Hematopoietic multipotent progenitor cell treated with erythropoietin and hydrocortisone succinate and interleukin-3 and kit ligand, for 15 days (in vitro differentiated cells): ENCODE measurements at places on chromosomes 2 and 18.

DNA sequence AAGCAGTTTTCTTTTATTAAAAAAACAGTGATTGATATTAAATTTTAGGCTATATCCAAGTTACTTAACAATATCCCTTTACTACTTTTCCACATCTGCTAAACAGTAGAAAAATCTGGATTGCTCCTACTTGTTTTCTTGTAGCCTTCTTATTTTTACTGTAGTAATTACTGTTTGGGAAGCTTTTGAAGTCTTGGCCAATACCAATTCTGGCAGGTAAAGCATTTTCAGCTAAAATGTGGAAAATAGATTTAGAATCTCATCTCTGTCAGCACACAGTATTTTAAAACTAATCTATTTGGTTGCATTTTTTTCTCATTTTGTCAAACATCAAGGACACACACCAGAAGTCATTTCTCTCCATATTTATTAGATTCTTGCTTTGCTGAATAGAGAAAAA lies 1485.7 kb upstream of the PIK3C3 start:
- no peak for DNase-seq

- no peak for DNase-seq
Observed at GRCh38 chr2:212536817-212537725, 1.5 kb downstream of the ERBB4 start.

DNA sequence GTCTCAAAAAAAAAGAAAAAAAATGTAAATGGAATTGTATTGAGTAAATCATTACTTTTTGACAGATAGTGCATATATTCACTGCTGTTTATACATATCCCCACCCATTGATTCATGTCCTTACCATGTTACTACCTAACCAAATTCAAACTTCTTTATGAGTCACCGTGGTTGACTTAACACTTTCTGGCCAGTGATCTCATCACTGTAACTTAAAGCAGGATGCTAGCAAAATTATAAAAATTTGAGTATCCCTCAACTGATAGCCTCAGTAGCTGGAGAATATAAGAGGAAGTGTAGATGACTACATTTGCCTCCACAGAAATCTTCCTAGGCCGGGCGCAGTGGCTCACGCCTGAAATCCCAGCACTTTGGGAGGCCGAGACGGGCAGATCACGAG lies 13.4 kb downstream of the CNOT9 start:
- no peak for DNase-seq

GRCh38 chr18:59249199-59249774 lies 24.0 kb downstream of the RAX start:
- DNase-seq, result peak; percentile 8

DNA sequence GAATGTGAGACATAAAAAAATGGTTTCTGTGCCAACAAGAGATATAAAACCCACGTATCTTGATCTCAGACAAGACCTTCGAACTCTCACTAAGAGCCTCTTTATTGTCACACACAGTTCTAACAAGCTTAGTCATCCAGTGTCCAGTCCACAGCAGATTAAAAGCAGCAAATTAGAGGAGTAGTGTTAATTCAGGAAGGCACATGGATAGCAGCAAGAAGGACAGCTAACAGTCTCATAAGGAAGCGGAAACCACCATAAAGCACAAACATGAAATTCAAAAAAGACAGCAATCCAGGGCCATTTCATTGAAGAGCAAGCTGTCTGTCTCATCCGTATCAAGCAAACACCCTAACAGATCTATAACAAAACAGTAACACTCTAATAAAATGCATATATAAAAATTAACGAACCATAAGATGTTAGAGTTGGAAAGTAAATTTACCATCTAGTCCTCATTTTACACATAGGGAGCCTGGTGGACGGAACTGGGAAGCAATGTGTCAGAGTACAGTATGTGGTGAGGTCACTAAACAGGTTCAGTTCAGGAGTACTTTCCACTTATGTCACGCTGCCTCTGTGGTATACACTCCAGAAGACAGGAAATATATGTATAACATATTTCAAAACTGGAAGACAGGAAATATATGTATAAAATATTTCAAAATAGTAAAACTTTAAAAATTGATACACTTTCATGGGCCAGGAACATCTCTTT lies 18.3 kb downstream of the AAK1 start:
- DNase-seq, result no peak

DNA sequence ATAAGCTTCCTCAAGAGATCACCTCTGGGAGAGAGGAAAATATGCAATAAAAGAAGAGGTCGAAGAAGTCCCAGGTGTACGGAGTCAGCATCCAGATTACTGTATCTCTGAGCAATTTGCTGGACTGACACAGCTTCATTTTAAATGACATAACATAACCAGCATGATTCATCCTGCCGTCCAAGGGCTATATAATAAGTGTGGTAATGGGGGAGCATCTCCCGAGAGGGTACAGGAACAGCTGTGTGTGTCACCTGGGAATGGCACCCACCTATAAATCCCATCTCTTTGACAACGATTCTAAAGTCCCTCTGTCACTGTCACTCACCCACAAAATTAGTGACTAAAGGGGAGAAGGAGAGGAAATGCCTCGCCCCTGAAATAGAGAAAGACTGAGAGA lies 19.3 kb upstream of the FZD7 start:
- DNase-seq, result no peak

DNA sequence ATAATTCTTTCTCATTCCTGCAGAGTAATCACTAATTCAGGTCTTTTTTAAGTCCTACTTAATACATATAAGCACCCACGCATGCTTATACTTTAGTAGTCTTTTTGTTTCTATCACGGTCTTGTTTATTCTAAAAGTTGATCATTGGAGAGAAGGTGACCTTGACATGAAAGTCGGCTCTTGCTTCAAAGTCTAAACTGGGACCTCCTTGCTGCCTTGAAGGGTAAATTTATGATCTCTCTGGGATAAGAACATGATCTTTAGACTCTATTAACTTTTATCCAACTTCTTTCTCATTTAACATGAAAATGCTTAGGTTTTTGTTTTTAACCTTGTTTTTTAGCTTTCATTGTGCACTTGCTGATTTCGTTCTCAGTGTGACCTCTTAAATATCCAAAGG lies 792.3 kb downstream of the DPP10 start:
- DNase-seq, result no peak

- DNase-seq, result no peak
Observed at GRCh38 chr2:29628108-29628745, 293.2 kb downstream of the ALK start.

GRCh38 chr2:172113617-172114016 lies 10.9 kb upstream of the DLX2 start:
- DNase-seq, result no peak

GRCh38 chr2:30161929-30162706 lies 15.3 kb downstream of the YPEL5 start:
- no peak for DNase-seq

DNA sequence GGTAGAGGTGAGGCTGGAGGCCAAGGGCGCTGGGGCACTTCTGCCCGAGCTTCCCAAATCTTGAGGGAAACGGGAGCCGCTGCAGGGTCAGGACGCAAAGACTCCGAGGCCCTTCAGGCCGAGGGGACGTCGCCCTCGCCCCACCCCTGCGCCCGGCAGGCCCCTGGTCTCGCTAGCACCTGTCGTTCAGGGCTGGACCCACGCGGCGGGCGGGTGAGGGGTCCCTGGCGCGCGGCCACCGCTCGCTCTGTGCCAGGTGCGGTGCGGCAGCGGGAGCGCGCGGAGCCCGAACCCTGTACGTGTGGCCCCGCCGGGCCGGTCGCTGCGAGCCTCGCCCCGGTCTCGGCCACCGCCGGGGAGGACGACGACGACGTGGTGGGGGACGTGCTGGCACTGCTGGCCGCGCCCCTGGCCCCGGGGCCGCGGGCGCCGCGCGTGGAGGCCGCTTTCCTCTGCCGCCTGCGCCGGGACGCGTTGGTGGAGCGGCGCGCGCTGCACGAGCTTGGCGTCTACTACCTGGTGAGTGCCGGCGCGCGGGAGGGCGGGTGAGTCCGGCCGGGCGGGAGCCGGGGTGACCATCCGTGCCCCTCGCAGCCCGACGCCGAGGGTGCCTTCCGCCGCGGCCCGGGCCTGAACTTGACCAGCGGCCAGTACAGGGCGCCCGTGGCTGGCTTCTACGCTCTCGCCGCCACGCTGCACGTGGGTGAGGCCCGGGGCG lies 4.9 kb downstream of the ERFE start:
- peak; percentile 58 for DNase-seq

GRCh38 chr2:203759690-203760365 lies 53.4 kb downstream of the CD28 start:
- DNase-seq, result no peak

- DNase-seq, result no peak
Observed at GRCh38 chr2:121532894-121533293, 2.2 kb downstream of the RNU4ATAC start.

- no peak for DNase-seq
Observed at GRCh38 chr2:191746346-191747169, 68.6 kb downstream of the NABP1 start.

- no peak for DNase-seq
Observed at GRCh38 chr2:135124924-135125886, 73.1 kb downstream of the RAB3GAP1 start.

DNA sequence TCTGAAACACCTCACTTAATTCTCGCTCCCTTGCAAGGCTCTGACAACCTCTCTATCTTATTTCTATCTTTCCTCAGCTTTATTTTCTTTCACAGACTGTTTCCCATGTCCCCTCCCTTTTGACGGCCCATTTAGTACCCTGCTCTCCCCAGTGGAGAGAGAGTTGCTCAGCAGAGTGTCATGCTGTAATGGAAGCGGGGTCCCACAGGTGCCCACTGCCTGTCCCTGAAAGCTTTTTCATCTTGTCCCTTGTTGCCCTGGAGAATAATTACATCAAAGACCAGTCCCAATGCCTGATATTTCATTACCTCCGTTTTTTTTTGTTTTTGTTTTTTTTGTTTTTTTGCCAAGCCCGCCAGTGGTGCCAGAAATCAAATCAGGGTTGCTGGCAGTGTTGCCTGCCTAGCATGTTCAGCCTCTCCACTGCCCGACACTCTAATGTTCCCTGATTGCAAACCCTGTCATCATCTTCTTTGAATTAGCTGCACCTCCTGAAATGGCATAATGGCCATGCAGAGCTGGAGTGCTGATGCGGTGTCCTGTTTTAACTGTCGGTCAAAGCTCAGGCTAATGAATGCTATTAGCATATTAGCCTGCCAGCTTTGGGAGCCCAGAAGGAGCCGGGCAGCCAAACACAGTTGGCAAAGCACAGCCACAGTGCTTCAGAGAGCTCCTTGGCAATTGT lies 71.2 kb upstream of the CAVIN2 start:
- DNase-seq, result no peak

GRCh38 chr2:65549257-65549627 lies 116.8 kb upstream of the SPRED2 start:
- DNase-seq, result no peak

DNA sequence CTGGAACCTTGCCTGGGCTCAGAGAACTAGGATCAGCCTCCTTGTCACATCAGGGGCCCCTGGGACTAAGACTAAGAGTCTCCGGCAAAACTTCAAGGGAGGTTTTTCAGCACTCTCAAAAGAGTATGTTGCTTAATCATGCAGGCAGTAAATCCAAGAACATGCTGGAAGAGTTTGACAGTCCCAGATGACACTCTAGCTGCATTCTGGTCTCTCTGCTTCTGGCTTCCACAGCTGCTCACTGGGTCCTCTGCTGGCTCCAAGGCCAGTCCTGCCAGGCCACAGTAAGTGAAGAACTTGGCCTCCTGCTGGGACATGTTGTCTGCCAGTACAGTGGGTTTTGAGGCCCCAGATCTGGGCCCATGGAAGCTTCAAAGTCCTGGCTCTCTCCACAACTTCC lies 45.2 kb upstream of the IL1RL1 start:
- DNase-seq, result no peak

DNA sequence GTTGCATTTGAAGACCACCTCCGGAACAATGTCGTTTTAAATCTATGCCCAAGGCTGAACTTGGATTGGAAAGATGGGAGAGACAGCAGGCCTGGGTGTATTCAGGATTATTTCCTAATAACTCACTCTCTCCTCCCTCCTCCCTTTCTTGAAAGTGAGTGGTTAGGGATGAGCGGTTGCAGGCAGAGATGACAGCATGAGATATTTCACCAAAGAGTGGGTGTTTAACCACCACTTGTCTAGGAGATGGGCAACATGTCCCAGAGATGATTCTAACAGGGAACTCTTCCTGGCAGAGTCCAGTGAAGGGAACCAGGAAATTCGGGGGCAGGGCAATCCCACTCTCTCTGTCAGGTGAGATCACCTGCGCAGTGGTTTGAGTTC lies 123.2 kb downstream of the KCTD1 start:
- DNase-seq, result no peak

GRCh38 chr2:9002637-9003365 lies 683 bp downstream of the MBOAT2 start:
- DNase-seq, result peak; percentile 33

GRCh38 chr2:143110758-143111428 lies 18.3 kb upstream of the ARHGAP15 start:
- DNase-seq, result peak; percentile 82

GRCh38 chr2:237132799-237133198 lies 47.1 kb downstream of the COPS8 start:
- DNase-seq, result peak; percentile 2

DNA sequence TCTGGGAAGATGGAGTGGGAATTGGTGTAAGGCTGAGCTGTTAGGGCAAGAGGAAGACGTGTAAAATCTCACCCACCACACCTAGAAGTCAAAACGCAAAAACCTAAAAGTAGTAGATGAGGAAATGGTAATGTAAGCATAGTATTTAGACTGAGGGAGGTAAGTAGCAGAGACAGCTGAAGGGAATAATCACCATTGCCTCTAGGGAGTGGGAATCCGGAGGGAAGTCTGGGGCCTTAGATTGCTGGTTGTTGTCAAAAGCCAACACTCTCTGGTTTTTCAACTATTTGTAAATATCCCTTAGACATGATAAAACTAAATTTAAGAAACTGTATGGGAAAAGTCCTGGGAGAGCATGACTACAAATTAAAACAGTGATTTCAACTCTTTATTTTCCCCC lies 28.7 kb upstream of the MYCN start:
- no peak for DNase-seq

DNA sequence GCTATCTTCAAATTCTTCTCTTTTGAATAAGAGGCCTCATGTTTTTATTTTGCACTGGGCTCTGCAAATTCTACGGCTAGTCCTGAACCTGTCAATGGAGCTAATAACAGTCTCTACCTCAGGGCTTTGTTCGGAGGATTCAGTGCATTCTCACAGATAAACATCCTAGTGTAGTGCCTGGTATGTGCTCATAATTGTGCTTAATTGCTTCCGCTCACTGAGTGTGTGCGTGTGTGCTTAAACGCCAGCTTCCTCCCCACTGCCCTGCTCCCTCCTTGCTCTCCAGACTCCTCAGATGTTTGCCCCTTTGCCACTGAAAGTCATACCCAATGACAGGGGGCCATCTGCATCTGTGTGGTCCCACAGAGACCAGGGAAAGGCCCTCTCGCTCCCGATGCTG lies 6.7 kb downstream of the GYPC start:
- DNase-seq, result peak; percentile 56

DNA sequence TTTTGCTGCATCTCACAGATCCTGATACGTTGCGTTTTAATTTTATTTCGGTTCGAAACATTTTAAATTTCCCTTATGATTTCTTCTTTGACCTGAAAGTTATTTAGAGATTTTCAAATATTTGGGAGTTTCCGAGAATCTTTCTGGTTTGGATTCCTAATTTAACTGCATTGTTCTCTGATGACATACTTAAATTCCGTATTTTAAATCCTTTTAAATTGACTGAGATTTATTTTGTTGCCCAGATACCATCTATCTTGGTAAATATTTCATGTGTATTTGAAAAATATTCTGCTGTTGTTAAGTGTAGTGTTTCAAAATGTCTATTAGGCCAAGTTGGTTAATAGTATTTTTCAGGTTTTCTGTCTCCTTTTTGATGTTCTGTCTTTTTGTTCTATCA lies 37.7 kb downstream of the MROH2A start:
- DNase-seq, result no peak
